ENCODE measurements at places on chromosomes 13 and 19.
A peak's percentile ranks its signal among the peaks of the same experiment; 100 is the strongest.

GRCh38 chr19:55172741-55173140 is 6.3 kb upstream of the DNAAF3 start:
- peak; percentile 29 for DNase-seq

DNA sequence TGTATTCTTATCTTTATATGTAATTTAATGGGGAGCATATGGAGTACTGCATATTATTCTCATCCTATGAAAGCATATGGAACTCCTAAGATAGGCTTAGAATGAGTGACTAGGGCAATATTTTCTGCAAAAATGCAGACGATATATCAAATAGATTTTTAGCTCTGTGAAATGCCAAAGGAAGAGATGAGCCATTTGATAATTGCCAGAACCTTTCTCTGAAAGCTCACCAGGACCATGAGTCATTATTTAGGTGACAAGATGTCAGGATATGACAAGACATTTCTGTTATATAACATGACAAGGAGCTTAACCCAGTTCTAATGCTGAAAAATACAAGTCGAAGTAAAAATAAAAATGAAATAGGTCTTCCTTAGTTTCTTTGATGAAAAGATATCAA is 145.0 kb downstream of the SLITRK6 start:
- no peak for DNase-seq

- peak; percentile 75 for DNase-seq
Observed at GRCh38 chr19:5987077-5987818, 9.3 kb upstream of the RANBP3 start.

DNA sequence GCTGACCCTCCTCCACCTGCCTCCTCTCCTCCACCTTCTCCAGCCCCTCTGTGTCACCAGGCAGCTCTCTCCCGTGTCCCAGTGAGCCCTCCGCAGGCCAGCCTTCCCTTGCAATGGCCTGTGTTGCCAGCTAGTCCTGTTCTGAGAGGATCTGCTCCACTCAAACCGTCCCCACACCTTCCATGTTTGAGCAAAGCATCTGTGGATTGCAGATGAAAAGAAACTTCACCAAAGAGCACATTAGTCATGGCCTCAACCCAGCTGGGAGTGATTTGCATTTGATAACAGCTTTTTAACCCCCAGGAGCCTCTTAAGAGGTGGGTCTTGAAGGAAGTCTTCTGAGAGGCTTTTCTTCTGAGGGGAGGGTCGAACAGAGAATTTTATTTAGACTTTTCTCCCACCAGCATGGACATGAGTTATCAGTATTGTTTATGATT is 72.8 kb downstream of the COL4A2 start:
- peak; percentile 74 for DNase-seq

DNA sequence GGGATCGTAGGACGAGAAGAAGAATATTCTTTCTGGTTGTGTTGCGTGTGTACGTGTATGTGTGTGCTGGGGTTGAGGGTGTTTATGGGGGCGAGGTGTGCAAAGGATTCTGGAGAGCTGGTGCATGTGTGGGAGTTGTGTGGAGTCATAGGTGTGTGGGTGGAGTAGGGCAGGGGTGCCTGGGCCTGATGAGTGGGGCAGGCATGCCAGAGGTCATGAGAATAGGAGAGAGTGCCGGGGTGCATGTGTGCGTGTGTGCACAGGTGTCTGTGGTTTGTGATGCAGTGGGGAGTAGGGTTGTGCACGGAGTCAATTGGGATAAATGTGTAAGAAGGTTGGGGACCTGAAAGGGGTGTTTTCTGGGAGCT is 649 bp downstream of the TMEM91 start:
- no peak for DNase-seq

DNA sequence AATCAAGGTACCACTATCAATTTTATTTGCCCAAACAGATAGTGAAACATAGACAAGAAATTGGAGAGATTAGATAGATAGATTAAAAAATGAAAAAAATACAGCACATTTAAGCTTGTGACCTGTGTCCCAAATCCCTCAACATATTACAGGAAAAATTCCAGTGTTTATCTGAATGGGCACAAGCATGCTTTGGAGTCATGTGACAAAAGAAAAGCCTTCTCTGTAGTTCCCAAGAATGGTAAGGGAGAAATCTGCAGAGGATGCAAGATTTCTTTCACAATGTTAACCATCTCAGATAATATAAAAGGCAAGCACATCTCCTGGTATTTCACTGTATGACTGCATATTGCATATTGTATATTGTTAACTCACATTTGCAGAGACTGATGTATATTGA is 168.0 kb downstream of the PCDH9 start:
- DNase-seq = no peak

GRCh38 chr13:97306645-97307044 is 84.5 kb downstream of the MBNL2 start:
- peak; percentile 41 for DNase-seq

- peak; percentile 71 for DNase-seq
Observed at GRCh38 chr19:2478278-2478755, 2.4 kb downstream of the GADD45B start.

GRCh38 chr19:33737681-33738371 is 58.8 kb upstream of the KCTD15 start:
- no peak for DNase-seq

GRCh38 chr13:80444240-80445015 is 103.5 kb upstream of the SPRY2 start:
- DNase-seq = no peak

GRCh38 chr13:22000191-22000590 is 329.3 kb downstream of the FGF9 start:
- no peak for DNase-seq

GRCh38 chr19:7441468-7442146 is 47.2 kb downstream of the PEX11G start:
- no peak for DNase-seq

GRCh38 chr19:15159251-15159650 is 41.5 kb downstream of the NOTCH3 start:
- peak; percentile 26 for DNase-seq
